ENCODE measurements at places on chromosomes 4 and X.

DNA sequence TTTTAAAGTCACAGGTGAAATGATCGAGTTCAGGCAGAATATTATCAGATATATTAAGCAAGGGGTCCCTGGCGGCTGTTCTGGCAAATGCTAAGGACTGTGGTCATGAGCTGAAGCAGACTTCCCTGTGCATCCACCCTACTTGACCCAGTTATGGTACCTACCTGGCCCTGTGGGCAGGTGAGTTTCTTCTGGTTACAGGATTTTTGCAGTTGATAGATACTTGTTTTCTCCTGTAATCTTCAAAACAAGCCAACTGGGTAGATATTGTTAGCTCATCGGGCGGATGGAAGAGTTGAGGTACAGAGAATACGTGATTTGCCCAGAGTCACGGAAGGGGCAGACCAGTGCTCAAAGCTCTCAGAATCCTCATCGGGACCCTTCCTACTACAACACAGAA, 18.5 kb upstream of the PROM1 start:
- no peak for DNase-seq

DNA sequence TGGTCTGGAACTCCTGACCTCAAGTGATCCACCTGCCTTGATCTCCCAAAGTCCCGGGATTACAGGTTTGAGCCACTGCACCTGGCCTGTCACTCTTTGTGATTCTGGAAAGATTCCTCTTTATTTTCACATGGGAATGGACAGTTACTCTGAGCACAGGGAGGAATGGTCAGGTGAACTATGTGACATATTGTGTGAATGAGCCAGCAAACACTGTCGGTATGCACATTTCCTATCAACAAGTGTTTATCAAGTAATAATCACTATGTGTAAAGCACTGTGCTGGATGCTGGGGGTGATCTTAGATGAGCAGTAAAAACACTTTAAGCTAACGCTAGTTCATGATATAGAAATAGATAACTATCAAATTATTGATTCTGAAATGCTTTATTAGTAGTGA, 97.5 kb downstream of the LIMCH1 start:
- no peak for DNase-seq

DNA sequence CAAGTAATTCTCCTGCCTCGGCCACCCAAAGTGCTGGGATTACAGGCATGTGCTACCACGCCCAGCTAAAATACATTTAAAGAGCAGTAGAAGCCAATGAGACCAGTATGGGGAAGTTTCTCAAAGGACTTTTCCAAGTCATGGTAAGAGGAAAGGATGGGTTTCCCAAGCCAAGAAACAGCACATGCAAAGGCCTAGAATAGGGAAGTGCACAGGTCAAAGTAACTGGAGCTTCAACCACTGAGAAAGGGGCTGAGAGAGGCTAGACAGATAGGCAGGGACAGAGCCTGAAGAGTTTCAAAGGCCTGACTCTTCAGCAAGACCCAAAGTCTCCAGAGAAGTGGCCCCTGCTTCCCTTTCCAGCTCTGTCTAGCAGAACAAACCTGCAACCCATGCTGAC, 162.1 kb downstream of the CORIN start:
- DNase-seq: no peak

DNA sequence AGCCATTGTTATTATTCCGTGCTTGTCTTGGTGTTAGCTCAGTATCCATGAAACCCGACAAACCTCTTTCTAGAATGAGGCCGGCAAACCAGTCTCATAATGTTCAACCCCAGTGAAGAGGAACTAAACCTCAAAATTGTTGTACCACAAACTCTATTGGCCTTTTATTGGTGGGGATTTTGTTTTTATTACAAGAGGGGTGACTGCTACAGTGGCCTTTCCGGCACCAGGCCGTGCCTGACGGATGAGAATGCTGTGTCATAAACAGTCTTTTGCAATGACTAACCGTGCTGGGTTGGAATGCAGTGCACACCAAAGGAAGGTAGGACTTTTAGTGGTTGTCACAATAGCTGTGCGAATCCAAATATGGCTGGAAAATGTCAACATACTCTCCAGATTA, 60.8 kb downstream of the SHROOM2 start:
- DNase-seq: no peak

DNA sequence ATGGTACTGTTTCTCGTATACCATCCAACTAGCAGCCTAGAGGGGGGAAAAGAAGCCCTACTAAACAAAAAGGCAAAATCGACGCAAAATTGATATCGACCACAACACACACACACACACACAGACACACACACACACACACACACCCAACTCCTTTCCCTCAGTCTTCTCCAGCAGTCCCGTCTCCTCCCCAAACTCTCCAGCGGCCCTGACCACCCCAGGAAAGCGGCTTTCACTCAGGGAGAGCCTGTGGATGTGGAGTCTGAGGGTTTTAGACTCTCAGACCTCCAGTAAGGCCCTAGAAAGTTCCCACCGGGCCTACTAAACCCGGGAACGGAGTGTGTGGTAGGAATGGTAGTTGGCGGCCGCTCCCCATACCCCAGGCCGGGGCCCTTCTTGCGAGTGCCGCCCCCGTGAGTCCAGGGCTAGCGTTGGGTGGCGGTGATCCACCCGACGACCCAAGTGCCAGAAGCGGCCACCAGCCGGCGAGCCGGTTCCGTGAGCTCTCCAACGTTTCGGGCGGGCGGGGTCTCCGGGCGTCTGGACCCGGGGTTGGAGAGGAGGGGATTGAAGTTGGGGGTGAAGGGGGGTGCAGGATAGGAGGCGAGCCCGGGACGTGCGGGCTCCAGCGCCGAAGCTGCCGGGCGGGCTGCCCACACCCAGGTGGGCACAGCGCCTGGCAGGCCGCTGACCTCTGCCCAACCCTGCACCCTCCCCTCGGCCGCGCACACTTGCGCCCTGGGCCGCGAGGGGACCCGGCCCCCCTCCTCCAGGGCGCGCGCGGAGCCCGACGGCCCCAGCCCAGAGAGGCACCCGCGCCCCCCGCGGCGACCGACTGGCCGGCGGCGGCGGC, 13.7 kb downstream of the ARX start:
- DNase-seq: no peak

DNA sequence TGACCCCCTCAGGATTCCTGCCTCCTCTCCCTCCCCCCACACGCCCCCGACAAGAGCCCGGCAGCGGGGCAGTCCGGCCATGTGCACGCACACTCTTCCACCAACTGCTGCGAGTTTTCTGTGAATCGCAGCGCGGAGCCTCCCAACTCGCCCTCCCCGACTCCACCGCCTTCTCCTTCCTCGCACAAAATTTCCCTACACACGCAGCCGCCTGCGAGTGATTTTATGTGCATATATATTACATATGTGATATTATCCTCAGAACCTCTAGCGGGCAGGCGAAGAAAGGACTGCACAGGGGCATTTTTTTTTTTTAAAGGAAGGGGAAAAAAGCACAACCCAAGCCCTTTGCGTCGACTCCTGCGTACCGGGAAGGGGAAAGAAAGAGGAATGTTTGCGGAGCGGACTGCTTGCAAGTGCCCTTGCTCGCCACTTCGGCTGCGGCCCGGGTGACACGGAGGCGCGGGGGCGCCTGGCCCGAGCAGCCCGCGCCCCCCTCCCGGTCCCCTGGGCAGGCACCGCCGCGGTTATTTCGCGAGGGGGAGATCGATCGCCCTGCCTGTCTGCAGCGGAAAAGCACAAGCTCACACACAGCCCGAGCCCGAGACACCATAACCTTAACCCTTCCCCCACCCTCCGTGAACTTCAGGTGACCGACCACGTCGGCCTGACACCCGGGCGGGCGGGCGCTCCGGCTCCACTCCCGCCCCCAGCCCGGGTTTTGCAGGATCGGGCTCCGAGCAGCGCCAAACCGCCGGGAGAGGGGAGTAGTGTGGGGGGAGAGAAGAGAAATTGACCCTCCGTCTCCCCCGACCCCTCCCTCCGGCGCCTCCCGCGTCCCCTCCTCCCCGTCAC, 2.3 kb downstream of the ZNF827 start:
- peak; percentile 85 for DNase-seq

- DNase-seq: no peak
These were observed 40.9 kb upstream of the LRPAP1 start for GRCh38 chr4:3573131-3573530.

- DNase-seq: peak; percentile 78
These were observed 159.1 kb downstream of the NSUN7 start for GRCh38 chr4:40908702-40909362.

- DNase-seq: peak; percentile 74
These were observed 26.1 kb downstream of the ACOX3 start for GRCh38 chr4:8414377-8414776.

DNA sequence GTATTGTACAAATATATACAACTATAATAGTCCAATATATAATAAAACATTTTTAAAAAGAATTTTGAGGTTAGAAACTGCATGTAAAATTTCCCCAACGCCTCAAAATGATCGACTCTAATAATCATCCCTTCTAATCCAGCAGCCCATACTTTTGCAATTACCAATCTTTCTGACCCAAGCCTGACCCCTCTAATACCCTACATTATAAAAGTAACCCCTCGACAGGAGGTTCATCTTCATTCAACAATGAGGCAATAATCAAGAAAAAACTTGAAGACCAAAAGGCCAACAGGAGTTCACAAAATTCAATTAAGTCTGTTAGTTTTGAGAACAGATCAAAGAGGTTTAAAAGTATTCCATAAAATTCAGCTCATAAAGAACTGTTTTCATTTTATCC, 393.5 kb downstream of the GPM6A start:
- no peak for DNase-seq

GRCh38 chrX:40265936-40266335, 168.2 kb upstream of the BCOR start:
- DNase-seq: no peak

GRCh38 chr4:124290678-124291077, 421.9 kb downstream of the ANKRD50 start:
- DNase-seq: no peak

GRCh38 chr4:107478327-107478980, 241.6 kb downstream of the PAPSS1 start:
- no peak for DNase-seq

- no peak for DNase-seq
These were observed 113.0 kb upstream of the DCLK2 start for GRCh38 chr4:149965206-149965605.

DNA sequence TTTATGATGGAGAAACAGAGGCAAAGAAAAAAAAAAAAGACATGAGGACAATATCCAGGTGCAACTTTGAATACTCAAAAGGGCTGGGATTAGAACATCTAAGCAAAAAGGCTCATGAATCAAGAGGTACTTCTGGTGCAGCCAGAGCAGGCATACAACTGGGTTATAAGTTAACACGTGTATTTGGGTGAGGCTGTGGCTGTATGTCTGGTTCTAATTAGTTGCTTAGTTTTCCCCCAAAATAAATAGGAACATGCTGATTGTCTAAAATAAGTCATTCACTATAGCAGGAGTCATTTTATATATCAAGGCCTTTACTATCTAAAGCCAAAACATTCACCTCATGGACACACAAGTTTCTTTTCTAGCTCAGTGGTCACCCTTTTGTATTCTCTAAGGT, 20.2 kb downstream of the NHS start:
- DNase-seq: no peak

- no peak for DNase-seq
These were observed 8.3 kb downstream of the RPS4X start for GRCh38 chrX:72268597-72269365.

DNA sequence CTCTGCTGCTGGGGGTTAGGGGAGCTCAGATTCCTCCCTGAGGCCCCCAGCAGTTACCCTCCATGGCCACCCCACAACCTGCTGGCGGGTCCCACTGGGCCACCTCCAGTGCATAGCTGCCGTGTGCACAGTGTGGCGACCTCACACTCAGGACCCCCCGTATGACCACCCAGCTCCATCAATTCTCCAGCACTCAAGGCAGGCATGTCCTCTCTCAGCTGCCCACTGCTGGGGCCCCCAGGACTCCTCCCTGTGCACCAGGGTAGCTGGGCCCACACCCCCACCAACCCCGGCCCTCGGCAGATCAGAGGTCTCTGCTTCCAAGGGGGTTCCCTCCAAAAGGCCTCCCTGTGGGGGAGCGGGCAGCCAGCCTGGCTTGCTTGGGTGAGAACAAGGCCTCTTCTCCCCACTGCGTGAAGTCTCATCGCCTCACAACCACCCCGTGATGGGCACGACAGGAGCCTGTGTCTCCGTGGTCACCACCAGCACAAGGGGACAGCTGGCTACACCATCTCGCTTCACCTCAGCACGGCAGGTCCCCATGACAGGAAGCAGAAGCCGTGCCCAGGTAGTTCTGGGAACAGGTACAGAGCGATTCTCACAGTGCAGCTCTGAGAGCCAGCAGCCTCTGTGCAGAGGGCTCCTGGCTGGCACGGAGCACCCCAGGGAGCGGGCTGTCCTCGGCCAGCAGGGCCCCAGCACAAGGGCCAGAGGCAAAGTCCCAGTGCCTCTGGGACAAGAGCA, 4.6 kb upstream of the HAUS3 start:
- DNase-seq: no peak

DNA sequence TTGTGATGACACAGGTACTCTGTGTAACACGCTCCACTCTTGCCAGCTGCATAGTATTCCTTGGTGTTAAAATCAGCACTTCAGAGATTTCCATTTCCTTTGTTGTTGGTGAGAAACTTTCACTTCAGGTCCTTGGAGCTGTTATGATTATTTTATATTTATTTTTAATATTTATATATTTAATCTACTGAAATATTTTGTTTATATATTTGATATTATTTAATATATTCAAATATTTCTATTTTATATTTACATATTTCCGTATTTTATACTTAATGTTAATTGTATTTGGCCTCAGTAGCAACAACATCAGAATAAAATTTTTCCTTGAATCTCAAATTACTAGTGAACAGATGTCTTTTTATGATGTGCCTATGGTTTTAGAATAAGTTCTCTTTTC, 225.3 kb downstream of the MAGEB17 start:
- DNase-seq: no peak

GRCh38 chrX:16992445-16992844, 46.0 kb downstream of the REPS2 start:
- no peak for DNase-seq

- DNase-seq: peak; percentile 13
These were observed 581.1 kb downstream of the INPP4B start for GRCh38 chr4:142264961-142265360.

DNA sequence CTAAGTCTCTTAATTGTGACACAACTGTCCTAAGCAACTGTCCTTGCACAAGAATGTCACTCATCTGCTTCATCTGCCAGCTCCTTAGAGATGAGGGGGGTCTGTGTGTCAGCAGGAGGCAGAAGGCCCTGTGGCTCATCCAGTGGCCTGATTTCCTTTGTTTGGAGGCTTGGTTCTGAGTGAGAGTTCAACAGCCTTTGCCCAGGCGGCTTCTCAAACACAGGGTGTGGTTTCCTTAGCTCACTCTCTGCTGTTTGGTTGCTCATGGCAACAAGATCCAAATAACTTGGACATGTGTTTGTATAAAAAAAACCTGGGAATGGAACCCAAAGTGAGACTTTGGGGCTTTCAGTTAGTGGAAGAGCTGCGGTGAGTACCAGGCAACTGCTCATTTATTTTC, 46.6 kb downstream of the MAP7D3 start:
- DNase-seq: no peak

- DNase-seq: no peak
These were observed 75.0 kb downstream of the NBDY start for GRCh38 chrX:56803850-56804681.

- no peak for DNase-seq
These were observed 115.3 kb upstream of the ARX start for GRCh38 chrX:25131055-25131454.
